Activated naive CD8-positive, alpha-beta T cell treated with anti-CD3 and anti-CD28 coated beads, Interleukin-2, amount 50 U/mL, for 16 hours (primary cell): ENCODE measurements at places on chromosomes 4 and X.

DNA sequence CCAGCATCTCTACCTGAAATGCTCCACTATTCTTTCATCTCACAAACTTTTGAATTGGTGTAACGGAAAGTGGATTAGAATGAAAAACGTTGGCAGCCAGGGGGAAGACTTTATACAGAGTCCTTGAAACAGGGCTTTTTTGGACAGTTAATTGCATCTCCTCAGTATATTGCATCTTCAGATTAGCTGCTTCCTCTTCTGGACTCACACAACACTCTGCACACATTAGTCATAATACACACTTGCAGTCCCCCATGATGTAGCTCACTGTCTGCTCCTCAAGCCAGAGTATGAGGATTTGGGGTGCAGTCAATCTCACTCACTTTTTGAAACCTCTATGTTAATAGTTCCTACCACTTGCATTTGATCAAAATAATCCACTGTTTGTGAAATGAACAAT lies 101.0 kb downstream of the ADGRA3 start:
- DNase-seq = no peak

DNA sequence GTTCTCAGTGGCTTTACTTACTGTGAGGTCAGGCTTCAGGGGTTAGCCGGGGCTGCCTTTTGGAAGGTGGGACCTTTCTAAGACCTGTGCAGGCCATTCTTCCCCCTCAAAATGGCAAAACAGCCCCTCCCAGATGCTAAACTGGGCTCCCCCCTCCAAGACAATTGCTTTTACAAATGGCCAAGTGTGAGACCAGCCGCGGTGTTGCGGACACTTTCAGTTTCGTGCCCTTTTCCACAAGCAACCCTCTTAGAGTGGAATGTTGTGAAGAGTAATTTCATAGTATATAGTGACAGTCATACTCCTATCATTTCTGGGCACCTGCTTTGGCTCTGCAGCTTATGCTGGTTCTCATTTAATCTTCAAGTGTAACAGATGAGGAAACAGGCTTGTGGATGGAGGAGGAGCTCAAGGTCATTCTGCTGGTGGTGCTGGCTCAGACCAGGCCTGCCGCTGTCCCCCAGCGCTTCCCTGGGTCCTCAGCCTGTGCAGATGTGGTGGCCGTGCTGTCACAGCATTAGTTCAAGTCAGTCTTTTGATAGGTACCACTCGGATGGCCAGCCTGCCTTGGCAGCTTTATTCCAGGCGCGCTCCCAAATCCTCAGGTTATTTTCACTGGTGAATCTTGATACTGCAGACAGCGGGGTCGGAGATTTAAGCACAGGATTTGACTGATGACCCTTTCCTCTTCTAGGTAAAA lies 55.0 kb upstream of the TADA2B start:
- DNase-seq = no peak

GRCh38 chr4:55574252-55574651 lies 17.8 kb downstream of the PDCL2 start:
- no peak for DNase-seq

GRCh38 chr4:99315839-99316238 lies 5.4 kb downstream of the ADH1B start:
- DNase-seq = no peak

DNA sequence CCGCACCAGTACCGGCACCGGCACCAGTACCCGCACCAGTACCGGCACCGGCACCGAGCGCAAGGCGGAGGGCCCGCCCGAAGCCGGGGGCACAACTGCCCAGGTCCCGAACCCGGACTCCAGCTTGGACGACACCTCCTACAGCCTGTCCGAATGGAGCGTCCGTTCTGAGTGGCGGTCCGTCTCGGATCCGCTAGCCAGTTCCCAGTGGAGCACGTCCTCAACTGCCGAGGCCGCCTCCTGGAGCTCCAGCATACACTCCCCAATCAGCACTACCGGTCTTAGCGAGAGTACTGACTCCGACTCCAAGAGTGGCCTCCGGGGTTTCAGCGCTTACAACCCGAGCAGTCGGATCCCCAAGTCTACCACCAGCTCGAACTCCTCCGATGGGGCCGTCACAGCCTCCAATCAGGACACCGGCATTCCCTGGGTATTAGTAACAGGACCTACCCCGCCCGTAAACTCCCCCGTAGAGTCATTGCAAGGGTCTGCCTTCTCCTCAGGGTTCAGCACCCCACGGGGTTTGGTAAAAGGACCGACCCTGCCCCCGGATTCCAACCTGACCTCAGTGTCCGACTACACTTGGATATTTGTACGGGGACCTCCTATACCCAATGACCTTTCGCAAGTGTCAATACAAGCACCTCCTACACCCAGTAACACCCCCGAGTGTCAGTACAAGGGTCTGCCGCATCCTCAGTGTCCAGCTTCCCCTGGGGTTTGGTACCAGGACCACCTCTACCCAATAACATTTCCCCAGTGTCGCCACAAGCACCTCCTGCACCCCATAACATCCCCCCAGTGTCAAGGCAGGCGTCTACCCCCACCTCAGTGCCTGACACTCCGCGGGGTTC lies 721 bp upstream of the MAOA start:
- DNase-seq = no peak

GRCh38 chr4:8372506-8372905 lies 68.0 kb downstream of the ACOX3 start:
- DNase-seq = no peak

DNA sequence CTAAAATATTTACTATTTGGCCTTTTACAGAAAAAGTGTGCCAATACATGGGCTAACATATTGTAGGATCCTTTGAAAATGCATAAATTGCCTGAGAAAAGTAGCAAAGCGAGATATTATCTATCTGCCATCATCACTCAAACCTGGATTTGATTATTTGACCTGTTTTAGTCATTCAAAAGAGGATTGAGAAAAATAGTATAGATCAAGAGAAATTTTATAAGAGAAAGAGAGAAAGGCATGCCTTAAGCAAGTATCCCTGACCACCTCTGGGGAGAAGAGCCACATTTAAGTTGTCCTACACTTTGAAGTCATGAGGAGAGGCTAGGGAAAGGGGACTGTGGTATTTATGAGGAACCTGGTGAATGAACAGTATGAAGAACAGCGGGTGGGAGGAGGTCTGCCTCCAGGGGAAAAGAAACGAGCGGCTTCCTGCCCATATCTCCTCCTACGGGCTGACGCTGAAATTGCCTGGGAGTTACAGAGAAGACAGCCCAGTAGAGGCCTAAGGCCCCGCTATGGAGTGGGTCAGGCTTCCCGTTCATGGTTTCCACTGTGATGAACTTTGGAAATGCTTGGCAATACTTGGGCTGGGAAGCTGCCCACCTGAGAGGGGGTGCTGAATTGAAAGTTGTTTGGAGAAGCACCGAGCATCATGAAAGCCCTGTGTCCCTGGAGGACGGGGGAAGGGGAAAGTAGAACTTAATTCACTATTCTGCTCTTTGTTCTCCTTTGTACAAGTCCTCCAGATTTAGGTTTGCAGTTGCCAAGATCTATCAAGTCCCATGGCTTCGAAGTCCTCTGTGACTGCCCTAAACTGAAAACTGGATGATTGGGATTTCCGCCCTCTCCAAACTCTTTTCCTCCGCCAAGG lies 106.9 kb upstream of the ACSL4 start:
- DNase-seq = no peak

GRCh38 chr4:105598052-105598451 lies 45.6 kb downstream of the ARHGEF38 start:
- DNase-seq = no peak

DNA sequence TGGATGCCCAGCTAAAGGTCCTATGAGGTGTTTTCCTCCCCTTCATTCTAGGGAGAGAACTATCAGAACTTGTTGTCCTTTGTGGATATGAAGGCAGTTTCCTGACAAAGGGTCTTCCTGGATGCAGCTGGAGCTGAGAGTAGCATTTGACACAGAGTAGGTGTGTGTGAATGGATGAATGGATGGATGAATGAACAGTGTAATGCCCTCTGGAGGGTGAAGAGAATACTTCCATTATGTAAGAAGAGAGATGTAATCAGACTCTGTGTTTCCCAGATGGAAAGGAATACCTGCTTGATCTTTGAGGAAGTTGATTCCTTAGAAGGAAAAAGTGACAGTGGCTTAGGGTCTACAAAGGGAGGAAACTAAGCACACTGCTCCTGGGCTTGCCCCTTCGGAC lies 55.4 kb upstream of the AADAT start:
- DNase-seq = no peak

DNA sequence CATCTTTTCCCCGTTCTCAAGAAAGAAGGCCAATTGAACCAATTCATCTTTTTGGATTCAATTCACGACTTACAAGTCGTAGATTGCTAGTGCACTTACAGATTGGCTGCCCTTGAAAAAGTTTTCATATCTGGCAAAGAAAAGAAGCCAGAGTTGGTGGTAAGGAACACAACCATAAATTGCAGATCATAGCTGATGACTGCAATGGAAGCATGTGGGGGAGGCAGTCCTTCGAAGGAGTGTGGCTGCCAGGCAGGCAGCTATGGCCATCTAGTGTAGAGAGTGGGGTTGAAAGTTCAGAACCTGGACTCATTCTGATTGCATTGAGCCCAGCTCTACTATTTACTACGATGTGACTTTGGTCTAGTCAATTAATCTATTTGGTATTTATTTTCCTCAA lies 4.5 kb downstream of the GPM6A start:
- DNase-seq = no peak

DNA sequence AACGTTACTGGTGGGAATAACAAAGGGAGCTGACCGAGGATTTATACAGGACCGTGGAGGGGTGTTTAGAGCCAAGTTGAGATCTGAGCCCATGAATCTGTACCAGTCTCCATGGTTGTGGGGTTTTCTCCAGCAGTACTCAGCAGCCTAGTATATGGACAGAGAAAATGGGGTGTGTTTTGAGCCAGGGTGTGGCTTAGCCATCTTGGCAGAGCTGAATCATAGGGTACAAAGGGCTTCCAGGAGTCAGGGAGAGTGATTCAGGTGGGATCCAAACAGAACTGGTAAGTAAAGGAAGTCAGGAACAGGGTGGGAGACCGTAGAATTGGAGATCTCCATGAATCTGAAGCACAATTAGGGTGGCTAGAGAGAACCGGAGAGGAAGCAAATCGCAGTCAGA lies 7.4 kb upstream of the HPRT1 start:
- DNase-seq = no peak

GRCh38 chr4:89411539-89412309 lies 104.1 kb upstream of the GPRIN3 start:
- no peak for DNase-seq

DNA sequence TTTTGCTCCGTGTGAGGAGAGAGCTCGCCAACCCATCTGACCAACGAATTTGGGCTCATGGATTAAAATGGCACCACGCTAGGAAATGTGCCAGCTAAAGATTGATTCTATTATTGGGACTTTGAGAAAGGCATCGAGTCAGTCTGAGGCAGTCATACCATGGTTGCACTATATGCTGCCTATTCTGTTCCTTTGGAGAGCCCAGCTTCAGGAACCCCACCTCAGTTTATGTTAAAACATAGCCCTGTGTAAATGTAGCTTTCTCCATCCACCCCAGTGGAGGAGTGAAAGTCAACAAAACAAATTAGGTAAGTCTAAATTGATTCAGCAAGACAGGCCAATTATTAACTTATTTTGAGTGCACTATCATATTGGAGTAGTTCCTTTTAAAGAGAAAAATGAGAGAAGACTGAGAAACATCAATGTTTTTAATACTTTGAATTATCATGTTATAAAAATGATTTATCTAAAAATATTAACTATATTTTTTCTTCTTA lies 24.5 kb upstream of the ADH7 start:
- no peak for DNase-seq
